HS-27A (cell line): ENCODE measurements at places on chromosomes 11 and 22.
A peak's percentile ranks its signal among the peaks of the same experiment; 100 is the strongest.

DNA sequence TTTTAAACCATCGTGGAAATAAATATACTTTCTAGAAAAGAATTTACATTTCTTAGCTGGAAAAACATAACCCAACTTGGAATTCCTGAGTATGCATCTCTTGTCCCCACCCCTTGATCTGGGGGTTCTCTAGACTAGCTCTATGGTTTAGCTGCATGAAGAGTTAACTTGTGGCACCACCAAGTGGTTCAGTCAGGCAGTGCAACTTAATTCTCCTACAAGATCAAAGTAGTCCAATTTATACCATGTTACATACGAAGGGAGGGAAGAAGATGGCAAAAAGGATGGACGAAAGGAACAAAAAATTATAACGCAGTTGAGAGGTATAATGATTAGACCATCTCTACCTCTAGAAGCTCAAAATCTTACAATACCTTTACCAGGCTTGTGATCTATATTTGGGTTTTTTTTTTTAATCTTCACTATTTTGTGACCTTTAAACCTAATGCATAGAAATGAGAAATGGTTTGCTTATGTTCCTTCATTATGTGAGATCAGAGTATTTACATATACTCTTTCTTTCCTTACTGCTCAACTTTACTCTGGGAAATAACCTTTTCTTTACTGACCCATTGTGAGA, 28.5 kb upstream of the ALKBH3 start:
- DNase-seq = peak; percentile 51

GRCh38 chr22:40156001-40156516, 21.7 kb upstream of the TNRC6B start:
- DNase-seq = no peak

GRCh38 chr11:91625495-91625894, 599.1 kb upstream of the FAT3 start:
- no peak for DNase-seq

DNA sequence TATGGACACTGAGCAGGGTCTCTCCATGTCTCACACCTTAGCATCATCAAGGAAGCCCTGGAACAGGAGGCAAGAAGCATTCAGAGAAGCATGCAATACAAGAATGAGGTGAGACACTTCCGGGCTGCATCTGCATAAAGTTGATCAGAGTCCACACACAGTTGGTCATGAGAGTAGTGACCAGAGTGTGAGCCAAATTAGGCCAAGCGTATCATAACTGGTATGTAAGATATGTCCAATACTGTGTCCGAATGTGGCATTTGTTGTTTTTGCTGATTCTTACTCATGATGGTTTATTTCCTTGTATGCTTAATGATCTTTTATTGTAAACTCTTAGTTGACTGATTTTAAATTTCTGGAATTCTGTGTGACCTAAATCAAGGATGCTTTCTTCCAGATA, 315.7 kb downstream of the INSC start:
- DNase-seq = no peak

DNA sequence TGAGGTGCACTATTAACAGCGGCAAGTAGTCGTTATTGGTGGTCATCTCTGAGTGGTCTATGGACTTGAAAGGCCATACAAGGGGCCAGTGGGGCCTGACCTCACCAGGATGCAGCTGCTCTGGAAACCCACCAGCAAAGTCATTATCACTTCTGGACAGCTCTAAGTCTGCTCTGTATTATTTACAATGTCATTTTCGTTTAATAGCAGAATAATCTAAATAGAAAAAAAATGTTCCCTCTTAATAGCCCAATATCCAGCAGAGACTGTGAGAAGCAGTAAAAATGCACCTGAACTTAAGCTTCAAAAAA, 85.0 kb upstream of the EED start:
- no peak for DNase-seq

GRCh38 chr11:118623269-118623655, 15.8 kb downstream of the PHLDB1 start:
- DNase-seq = no peak

GRCh38 chr22:25709758-25710157, 32.2 kb upstream of the MYO18B start:
- no peak for DNase-seq

DNA sequence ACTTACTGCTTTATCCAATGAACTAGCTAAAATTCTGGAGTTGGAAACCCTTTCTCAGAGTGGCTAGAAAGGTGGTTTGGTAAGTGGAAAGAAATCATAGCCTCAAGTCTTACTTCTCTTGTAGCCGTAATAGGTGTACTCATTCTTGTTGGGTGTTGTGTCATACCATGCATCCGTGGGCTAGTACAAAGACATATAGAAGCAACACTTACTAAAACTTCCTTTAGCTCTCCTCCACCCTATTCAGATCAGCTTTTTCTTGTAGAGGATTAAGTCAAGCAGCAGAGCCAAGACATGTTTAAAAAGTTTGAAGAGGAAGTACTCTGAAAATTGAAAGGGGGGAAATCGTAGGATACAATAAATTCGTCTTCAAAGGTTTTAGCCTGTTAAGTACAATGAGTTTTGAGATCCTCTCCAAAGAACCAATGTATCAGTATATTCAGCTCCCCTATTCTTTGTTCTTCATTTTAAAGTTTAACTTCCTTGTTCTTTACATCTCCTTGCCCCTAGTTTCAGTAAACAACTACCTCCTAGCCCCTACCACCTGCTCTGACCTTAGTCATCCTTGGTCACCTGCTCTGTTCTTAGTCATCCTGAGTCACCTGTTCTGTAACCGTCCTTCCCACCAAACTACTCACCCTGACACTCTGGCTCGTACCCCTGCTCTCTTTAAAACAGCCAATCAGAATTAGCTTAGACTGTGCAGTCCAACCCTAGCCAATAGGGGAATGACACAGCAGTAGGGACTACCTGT, 62.1 kb upstream of the DEUP1 start:
- no peak for DNase-seq

- DNase-seq = peak; percentile 38
Measured at GRCh38 chr11:38547462-38547861, 1949.4 kb upstream of the RAG2 start.

DNA sequence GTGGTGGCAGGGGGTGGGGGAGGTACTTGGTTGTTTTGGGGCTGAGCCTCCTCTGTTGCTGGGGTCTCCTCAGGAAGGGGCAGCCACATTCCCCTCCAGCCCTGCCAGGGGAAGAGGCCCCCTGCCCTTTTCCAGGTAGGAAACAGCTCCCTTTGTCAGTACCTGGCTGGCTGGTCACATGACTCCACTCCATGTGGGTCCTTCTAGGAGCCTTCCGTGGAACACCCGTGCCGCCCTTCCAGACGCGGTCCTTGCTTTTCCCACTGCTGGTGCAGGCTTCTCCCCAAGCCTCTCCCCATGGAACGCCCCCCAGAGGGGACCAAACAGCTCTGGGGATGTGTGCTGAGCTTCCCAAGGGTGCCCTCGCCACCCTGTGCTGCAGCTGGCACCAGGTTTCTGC, 19.9 kb downstream of the IFT27 start:
- DNase-seq = no peak

- no peak for DNase-seq
Measured at GRCh38 chr11:1207401-1208143, 15.3 kb upstream of the MUC5B start.

GRCh38 chr11:17766073-17766359, 31.4 kb downstream of the KCNC1 start:
- DNase-seq = no peak

DNA sequence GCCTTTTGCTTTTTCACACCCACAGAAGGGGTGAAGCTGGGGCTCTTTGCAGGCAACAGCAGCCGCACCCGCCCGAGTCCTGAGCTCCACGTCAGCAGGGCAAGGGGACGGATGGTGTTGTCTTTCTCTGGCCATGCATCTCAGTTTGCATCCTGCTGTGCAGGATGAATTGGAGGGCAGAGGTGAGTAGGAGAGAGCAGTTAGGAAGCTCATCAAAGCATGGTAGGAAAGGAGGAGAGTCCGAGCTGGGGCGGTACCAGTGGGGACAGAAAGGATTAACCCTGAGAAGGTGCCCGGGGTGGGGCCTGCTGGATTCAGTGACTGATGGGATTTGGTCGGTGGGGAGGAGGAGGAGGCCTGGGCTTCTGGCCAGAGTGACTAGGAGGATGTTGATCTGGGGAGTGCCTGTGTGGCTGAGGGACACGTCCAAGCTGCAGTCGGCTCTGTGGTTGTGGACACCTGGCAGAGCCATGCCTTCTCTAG, 14.6 kb downstream of the FAM83F start:
- DNase-seq = no peak

DNA sequence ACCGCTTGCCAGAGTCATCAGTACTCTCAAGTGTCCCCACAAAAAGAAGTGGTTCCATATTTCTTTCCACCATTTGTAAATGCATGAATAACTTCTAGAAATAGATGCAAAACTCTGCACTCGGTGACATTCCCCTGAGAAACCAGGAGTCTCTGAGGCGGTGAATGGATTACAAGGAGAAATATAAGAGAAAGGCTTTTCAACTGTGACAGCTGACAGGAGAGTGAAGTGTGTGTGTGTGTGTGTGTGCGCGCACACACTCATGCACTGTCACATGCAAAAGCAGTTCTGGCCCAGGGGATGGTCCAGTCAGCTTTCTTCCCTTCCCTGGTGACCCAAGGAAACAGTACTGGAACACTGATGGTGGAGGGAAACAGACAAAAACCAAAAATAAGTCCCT, 710.0 kb downstream of the OPCML start:
- DNase-seq = no peak

- no peak for DNase-seq
Measured at GRCh38 chr11:10573028-10573427, 4.6 kb upstream of the LYVE1 start.

GRCh38 chr22:40334060-40334459, 12.2 kb upstream of the ADSL start:
- no peak for DNase-seq

GRCh38 chr11:15918212-15918611, 438.1 kb downstream of the SOX6 start:
- no peak for DNase-seq

GRCh38 chr22:31933406-31933805, 10.9 kb upstream of the YWHAH start:
- DNase-seq = no peak

DNA sequence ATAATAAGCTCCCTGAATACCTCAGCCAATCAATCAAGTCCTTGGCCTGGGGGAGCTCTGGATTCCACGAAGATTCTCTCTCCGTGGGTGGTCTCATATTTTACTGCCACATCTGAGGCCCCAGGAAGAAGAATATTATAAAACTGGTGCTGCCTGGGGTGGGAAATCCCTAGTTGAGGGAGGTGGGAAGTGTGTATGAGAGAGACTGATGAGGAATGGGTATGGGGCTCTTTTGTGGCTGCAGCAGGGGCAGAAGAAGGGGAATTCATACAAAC, 71.5 kb downstream of the SYN3 start:
- no peak for DNase-seq

- DNase-seq = no peak
Measured at GRCh38 chr11:75403037-75403436, 3.7 kb downstream of the RPS3 start.

GRCh38 chr11:101063706-101064105, 65.9 kb downstream of the PGR start:
- DNase-seq = no peak
